ENCODE measurements at places on chromosomes 4 and X.
A peak's percentile ranks its signal among the peaks of the same experiment; 100 is the strongest.

- DNase-seq, result peak; percentile 4
These were observed 126.1 kb downstream of the INPP4B start for GRCh38 chr4:142719854-142720541.

GRCh38 chrX:16465081-16465876, 184.7 kb upstream of the S100G start:
- DNase-seq, result no peak

GRCh38 chr4:43425206-43425605, 532.7 kb downstream of the GRXCR1 start:
- DNase-seq, result no peak

DNA sequence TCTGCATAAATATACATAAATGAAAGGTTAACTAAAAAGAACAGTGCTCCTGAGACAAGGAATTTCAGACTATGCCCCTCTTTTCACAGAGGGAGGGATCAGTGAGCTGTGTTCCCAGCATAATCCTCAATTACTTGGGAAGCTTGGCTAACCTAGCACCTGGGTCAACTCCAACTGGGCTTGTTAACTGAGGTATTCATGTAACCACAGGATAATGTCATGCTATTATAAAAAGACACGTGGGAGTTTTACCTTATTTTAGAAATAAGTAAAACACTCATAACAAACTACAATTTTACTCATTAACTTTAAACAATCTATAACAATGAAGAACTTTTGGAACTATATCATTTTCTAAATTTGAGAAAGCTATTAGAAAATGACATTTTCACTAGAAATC, 48.6 kb downstream of the RPGR start:
- no peak for DNase-seq
